Jurkat, Clone E6-1 (cell line): ENCODE measurements at places on chromosomes 4 and X.

GRCh38 chrX:100615005-100615404 lies 21.6 kb downstream of the TSPAN6 start:
- no peak for DNase-seq

DNA sequence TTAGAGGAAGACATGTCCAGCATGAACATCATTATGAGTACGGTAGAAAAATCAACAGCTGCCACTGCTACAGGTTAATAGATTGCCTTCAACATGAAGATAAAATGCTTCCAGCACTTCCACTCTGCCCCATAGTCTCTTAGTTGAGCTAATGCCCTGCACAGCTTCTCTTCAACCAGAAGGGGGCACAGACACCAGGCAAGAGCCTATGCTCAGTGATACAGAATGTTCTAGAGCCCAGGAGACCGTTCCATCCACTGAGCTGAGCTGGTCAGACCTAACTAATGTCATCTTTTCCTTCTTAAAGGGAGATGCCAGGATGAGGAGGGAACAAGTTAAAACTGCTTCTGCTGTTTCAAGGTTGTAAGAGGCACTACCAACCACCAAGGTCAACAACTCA lies 42.2 kb downstream of the SMIM10L2A start:
- DNase-seq: peak; percentile 15

DNA sequence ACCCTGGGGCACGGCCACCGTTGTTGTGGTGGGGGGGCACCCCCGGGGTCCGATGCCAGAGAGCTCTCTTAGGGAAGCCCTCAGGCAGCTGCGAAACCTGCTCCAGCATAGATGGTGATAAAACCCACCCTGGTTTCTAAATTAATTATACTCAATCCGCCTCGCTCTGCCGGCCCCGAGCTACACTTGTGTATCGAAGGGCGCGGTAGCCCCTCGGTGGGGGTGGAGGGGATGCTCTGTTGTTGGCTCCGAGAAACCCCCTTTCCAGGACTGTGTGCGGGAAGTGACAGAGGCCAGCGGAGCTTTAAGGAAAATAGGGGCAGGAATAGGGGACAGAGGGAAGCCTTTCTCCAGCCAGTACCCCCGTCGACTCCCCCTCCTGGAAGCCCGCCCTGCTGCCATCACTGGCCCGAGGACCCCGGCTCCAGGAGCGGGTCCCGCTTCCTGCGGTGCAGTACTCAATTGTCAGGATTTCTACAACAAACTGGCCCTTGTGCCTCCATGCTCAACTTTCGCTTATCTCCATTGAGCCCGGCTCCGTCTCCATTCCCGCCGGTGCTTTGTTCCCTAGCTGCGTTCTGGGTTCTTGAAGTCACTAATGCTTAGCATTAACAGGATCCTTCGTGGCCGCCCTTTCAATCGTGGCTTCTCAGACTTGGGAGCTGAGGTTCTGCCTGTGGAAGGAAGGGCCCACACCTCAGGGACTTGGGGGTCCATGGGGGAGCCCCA lies 408.2 kb downstream of the BCOR start:
- no peak for DNase-seq

DNA sequence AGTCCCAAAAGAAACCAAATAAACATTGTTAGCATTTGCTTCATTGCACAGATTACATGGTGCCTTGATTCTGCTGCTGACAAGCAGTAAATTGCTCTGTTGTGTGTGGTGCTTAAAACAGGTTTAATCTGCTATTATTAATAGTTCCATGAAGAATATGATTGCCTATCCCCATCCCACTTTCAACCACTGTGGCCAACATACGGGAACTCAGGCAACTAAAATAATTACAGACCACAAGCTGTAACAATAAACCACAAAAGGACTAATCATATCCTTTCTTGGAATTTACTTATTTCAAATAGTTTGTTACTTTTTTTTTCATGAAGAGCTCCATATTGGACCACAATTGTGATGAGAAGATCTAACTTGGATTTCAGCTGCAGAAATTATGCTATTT lies 131.5 kb downstream of the PACRGL start:
- no peak for DNase-seq

DNA sequence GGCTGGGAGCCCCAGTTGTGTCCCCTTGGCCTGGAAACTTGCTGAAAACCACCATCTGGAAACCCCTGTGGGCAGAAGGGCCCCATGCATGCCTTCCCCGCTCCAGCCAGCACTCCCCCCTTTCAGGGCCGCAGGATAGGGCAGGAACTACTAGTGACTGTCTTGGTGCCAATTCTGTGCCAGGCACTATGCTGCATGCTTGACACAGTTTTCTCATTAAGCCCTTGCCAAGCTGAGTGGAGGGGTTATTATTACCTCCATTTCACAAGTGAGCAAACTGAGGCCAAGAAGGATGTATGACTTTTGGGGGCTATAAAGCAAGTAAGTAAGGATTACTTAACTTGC lies 73.6 kb upstream of the PJA1 start:
- no peak for DNase-seq
